Urothelium cell line (cell line): ENCODE measurements at places on chromosomes 7 and 10.

- no peak for DNase-seq
Observed at GRCh38 chr10:30509508-30509907, 75.5 kb downstream of the MAP3K8 start.

GRCh38 chr10:70652761-70653657, 19.3 kb upstream of the ADAMTS14 start:
- peak; percentile 83 for DNase-seq

GRCh38 chr10:62492012-62492869, 118.1 kb downstream of the ZNF365 start:
- peak; percentile 53 for DNase-seq

DNA sequence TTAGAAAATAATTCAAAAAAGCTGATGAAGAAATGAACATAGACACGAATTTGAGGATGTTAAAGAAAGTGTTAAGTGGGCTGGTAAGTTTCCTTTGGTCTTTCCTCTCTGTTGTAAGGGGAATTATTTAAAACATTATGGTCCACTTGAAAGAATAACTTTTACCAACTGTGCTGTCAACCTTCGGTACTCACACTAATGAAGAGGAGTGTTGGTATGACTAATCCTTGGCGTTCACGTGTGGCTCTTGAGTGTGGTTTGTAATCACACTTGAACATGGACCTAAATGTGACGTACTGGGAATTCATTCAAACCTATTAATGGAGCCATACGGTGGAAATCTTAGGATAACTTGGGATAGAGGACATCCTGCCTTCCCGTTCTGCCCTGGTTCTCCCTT, 41.3 kb downstream of the TBXAS1 start:
- no peak for DNase-seq

DNA sequence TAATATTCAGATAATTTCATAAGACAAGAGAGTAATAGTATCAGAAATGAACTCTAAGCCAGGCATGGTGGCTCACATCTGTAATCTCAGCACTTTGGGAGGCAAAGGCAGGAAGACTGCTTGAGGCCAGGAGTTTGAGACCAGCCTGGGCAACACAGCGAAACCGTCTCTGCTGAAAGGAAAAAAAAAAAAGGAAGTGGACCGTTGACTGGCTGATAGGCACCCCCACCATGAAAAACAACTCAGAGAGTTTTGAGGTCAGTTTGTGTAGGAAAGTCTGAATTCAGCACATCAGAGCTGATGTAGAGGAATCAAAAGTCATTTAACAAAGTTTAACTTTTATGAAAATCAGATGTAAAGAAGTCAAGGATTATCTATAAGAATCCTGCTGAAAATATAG, 63.2 kb upstream of the AMPH start:
- no peak for DNase-seq

GRCh38 chr10:118753331-118754228, 1.2 kb downstream of the CACUL1 start:
- DNase-seq: no peak

DNA sequence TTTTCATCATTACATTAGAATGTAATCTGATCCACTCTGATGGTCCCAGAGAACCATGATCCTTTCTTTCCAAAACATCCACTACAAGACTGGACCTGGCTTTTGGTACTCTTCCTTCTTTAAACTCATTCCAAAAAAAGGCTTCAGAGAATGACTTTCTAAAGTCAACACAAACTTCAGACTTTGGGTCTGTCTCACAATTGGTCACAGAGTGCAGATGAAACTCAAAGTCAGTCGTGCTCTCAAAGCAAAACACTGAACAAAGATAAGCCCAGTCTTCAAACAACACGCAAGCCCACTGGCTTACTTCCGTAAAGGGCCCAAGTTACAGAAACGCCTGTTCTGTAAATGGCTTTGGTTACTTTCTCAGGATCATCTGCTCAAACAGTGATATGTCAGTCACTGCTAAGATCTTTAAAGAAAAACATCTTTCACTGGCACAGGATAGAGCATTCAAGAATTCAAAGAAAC, 250.9 kb upstream of the MKLN1 start:
- DNase-seq: no peak

DNA sequence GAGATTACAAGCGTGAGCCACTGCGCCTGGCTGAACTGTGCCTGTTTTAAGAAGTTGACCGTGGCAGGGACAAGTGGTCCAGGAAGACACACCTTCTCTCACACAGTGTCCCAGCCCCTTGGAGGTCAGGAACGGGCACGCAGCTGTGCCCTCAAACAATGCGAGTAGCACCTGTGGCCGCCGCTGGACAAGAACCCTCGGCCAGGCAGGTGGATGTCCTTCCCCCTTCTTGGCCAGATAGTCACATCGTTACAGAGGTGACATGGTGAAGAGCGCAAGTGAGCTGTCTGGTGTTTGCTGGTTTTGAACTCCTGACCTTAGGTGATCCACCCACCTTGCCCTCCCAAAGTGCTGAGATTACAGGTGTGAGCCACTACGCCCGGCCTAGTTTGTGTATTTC, 8.8 kb downstream of the ZFAND2A start:
- DNase-seq: no peak

- DNase-seq: no peak
Observed at GRCh38 chr10:37146443-37146842, 21.0 kb downstream of the ANKRD30A start.

- no peak for DNase-seq
Observed at GRCh38 chr7:2553831-2554581, 1.3 kb downstream of the BRAT1 start.

- DNase-seq: no peak
Observed at GRCh38 chr7:111030336-111030735, 60.6 kb upstream of the LRRN3 start.

DNA sequence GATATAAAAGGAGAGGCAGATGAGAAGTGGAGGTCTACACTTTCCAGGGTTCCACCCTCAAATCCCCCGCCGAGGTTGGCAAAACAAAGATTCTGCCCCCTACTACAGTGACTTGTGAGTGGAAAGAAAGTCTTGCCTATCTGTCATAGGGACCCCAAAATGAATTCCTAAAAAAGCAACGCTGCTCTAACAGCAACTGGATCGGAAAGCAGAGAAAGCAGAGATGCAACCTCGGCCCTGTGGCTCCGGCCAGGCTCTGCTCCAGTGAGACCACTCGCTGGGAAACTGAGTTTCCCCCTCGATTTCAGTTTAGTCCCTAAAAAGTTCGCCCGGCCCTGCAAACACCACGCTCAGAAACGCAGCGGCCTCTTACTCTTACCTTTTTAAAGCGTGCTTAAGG, 297.9 kb upstream of the NFE2L3 start:
- no peak for DNase-seq

DNA sequence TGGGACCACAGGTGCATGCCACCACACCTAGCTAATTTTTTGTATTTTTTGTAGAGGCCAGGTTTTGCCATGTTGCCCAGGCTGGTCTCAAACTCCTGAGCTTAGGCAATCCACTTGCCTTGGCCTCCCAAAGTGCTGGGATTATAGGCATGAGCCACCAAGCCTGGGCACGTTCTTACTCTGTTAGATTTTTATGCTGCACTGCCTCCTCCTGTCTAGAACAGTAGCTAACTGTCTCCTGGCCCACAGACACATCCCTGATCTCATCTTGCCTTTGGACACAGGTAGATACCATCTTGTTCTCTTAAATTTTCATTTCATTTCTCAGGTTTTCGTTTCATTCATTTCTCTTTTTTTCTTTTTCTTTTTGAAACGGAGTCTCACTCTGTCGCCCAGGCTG, 41.1 kb downstream of the BLVRA start:
- no peak for DNase-seq

GRCh38 chr10:11205030-11205772, 187.5 kb downstream of the CELF2 start:
- DNase-seq: no peak

GRCh38 chr10:74394416-74394969, 243.5 kb downstream of the ADK start:
- no peak for DNase-seq

- DNase-seq: no peak
Observed at GRCh38 chr10:96097865-96098264, 32.2 kb upstream of the ZNF518A start.

GRCh38 chr7:148924011-148924410, 39.9 kb upstream of the EZH2 start:
- no peak for DNase-seq

DNA sequence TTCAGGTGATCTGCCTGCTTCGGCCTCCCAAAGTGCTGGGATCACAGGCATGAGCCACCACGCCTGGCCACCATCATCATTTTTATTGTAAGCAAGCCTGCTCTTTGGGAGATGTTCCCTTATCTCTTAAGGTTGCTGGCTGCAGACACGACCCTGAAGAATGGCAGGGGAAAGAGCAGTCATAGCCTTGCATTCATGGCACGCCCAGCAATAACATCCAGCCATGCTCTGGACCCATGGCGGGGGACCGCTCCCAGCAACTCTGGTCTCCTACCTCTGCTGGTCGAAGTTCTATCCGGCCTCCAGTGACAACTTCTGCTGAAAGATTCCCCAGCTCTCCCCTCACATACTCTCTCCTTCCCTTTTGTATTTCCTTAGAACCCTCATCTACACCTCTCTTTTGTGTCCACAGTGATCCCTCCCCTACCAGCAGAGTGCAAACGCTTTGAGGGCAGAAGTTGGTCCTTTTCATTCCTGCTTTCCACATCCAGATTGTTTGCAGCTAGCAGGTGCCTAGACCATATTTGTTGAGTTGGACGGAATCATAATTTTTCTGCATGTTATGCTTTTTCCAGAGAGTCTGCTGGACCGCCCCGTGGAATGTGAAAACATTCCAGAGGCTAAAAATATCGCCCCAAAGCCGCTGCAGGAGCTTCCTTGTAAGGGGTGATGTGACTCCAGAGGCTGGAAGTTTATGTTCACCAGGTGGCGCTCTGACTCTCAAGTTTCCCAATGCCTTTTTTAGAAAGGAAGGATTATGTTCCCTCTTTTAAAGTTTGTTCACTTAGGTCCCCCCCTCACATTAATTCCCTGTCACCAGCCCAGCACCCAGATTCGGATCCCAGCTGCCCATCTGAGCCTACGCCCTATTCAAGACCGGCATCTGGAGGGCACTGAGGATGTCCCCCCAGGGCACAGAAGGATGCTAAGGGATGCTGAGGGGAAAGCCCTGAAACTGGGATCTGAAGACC, 4.3 kb upstream of the MARVELD1 start:
- peak; percentile 56 for DNase-seq

GRCh38 chr7:22052674-22053365, 107.1 kb upstream of the CDCA7L start:
- no peak for DNase-seq
